ENCODE measurements at places on chromosomes 6 and 20.

- no peak for DNase-seq
These were observed 41.6 kb upstream of the CARMIL1 start for GRCh38 chr6:25237579-25237978.

- no peak for DNase-seq
These were observed 8.9 kb downstream of the EHMT2 start for GRCh38 chr6:31888276-31889258.

GRCh38 chr6:63530182-63530581, 42.1 kb upstream of the LOC128125822 start:
- no peak for DNase-seq

DNA sequence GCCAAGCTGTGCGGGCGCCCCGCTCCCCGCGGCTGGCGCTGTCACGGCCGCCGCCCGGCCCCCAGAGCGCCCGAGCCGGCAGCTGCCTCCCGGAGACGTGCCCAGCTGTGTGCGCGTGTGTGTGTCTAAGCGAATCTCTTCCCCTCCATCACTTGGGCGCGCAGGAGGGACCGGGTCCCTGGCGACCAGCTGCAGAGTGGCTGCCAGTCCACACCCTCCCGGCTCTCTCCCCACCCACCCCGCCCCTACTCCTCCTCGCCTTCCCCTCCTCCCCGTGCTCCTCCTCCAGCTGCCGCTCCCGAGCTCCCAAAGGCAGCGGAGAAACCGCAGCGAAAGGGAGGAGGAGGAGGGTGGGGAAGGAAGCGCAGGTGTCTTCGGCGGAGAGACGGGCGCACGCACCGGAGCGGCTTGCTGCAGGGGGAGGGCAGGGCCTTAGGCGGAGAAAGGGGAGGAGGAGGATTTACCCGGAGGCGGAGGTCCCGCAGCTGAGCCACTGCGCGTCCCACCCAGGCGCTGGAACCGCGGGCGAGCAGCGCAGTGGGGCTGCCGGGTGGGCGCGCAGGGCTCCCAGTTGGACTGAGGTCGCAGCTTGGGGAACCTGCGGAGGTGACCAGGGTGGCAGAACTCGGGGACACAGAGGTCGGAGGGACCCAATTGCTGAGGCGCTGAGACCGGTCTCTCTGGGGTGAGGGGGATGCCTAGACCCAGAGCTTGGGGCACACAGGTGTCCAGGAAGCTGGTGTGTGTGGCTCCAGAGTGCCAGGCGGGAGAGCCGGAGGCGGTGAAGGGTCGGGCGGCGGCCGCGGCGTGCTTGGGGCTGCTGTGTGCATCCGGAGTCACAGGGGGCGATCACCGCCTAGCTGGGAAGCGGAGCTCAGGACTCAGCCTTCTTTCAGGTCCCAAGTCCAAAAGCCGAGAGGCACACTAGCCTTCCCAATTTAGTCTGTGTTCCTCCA, at the start of gene HS3ST5:
Gene HS3ST5, minus strand, starts transcription at position 198 of the 956 bp plus-strand sequence. CDS start 280,178 bp downstream, outside the sequence.
- no peak for DNase-seq

GRCh38 chr6:142058551-142059290, 74.0 kb upstream of the GJE1 start:
- no peak for DNase-seq
